ENCODE measurements at places on chromosomes 6 and 20.

- DNase-seq = peak; percentile 99
Measured at GRCh38 chr20:25237610-25238318, 10.1 kb upstream of the PYGB start.

GRCh38 chr6:45835721-45836437 is 179.8 kb downstream of the CLIC5 start:
- no peak for DNase-seq

- DNase-seq = no peak
Measured at GRCh38 chr6:128848212-128848935, 34.6 kb upstream of the LAMA2 start.

DNA sequence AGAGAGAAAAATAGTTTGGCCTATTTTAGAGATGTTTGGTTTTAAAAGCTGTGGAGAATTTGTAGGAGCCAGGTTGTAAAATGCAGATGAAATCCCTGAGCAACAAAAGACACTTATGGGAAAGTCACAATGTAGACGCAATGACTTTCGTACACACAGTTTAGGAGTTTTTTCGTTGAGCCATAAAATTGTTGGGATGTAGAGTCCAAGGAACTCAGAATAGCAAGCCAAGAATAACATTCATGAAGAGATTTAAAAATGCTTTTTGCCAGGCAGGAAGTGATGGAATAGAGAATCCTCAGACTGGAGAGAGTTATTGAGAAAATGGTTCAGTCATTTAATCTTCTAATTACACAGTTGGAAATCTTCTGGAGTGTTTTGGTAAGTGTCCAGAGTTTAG is 11.5 kb upstream of the PROKR2 start:
- DNase-seq = no peak

DNA sequence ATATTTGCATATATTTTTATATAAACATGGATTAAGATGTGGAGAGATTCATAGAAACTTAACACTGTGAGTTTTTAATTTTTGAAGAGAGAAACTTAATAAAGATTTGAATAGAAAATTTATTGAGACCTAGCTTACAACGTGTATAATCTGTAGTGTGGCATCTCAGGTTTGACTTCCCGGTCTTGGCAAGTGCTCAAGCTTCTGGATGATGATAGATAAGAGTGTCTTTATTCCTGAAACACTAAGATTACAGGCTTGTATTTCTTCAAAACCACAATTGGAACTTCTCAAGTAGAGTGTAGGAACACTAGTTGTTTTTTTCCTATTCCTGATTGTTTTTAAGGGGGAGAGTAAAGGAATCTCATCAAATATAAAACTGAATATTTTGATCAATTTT is 64.6 kb upstream of the NOTCH4 start:
- no peak for DNase-seq

GRCh38 chr20:62819494-62820174 is 2.8 kb downstream of the COL9A3 start:
- DNase-seq = no peak

DNA sequence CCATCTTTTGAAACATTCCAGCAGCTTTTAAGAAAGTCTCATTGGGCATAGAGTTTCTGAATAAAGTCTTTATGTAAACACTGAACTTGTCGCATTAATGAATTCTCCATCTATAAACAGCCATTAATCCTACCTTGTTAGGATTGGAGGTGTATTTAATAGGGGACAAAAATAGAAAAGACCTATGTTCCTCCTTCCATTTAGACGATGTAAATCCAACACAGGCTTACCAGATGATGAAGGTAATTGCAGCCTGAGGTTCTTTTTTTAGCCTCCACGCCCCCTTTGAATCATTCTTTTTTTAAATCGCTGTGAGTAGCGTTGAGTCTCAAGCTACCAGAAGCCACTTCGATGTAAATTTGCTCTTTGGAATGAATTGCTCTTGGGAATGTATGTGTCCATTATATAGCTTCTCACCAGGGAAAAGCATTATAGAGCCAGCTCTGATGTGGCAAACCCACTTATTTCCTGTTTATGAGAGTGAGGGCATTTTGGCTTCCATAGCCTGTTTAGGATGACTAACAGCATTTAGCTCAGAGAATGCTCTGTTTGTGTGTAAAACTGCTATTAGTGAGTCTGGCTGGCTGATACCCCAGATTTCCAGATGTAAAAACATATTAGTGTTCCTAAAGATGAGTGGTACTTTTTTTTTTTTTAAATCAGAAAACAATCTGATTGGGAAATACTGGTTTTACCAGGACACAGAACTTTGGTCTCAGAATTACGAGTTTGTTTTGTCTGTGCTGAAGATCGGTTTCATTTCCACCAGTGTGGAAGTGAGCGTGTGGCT is 74.9 kb upstream of the CLDN20 start:
- peak; percentile 97 for DNase-seq

DNA sequence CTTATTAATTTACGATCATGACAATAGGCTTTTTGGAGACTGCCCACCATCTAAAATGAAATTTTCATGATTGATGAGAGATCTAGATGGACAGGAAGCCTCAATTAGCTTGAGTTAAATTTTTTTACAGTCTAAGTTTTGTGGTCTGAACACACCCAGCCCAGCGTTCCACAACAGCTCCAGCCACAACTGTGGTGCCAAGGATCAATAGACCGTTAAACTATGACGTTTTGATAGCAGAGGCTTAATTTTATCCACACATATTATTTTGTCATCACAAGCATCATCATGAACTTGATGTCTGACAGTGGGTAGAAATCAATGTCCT is 5.5 kb upstream of the GABRR1 start:
- DNase-seq = no peak

- no peak for DNase-seq
Measured at GRCh38 chr6:56671651-56672461, 29.2 kb upstream of the DST start.

DNA sequence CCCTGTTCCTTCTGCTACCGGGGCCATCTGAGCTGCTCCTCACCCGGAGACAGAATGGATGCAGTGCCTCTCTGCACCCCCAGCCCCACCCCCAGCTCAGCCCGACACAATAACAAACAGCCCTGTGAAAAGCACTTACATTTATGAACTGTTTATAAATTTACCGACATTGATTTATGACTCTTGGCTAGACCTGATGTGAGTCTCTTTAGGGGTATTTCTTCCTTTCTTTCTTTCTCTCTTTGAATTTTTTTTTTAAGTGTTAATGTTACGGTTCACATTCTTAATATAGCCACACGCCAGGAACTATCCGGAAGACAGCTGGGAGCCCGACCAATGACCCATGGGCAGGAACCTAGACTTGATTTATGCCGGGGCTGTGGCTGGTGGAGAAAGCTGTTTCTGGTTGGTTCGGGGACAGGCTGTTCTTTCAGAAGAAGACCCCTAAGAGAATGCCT is 266.3 kb downstream of the CDC5L start:
- no peak for DNase-seq

DNA sequence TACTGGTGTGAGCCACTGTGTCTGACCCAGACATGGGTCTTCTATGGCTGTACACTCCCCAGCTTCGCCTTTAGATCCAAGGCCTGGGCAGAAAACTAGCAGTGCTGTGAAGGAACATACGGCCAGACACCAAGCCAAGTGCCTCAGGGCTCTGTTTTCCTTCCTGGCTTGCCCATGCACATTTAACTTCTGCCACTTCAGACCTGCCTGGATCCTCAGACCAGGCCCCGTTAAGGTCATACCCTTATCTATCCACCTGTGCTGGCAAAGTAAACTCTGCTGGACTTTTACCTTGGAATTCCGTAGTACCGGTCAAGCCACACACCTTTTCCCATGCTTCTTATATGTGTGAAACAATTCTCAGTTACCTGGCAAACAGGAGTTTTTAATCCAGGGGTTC is 644.8 kb downstream of the PTPRT start:
- no peak for DNase-seq

GRCh38 chr6:84625506-84625905 is 138.9 kb downstream of the TBX18 start:
- DNase-seq = no peak

GRCh38 chr6:28135393-28135792 is 6.3 kb upstream of the ZKSCAN8 start:
- DNase-seq = no peak

DNA sequence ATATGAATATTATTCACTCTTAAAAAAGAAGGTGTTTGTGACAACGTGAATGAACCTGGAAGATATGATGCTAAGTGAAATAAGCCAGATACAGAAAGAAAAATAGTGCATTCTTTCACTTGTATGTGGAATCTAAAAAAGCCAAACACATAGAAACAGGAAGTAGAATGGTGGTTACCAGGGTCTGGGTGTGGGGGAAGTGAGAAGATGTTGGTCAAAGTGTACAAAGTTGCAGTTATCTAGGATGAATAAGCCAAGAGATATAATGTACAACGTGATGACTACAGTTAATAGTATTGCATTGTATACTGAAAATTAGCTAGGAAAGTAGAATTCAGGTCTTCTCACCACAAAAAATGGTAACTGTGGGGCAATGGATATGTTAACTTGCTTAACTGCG is 151.1 kb upstream of the HCRTR2 start:
- no peak for DNase-seq

DNA sequence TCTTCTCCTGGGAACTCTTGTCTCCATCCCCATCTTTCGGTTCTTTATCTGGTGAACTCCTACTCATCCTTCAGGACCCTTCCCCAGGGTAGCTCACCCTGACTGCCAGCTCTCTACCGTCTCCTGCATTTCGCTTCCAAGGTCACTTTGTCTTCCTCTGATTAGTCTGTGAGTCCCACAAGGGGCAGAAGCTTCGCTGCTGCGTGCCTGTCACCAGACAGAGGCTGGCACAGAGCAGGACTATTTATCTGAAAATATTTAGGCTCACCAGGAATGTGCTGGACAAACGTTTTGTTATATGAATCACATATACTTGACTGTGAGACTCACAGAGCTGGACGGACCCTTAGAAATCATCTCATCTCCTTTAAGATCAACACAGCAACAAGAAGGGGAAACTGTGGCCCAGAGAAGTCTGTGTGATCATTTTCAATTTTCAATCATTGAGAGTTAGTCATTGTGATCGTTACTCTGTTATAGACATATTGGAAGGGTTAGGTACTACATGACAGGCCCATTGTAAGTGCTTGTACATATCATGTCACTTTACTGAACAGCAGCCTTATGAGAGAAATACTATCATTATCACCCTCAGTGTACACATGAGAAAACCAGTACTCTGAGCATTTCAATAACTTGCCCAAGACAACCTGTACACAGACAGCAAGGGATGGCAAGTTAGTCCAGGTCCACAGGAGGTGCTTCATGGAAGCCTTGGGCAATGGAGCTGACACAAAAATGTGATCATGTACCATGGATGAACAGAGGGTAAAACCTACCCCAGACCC is 51.4 kb downstream of the JPH2 start:
- DNase-seq = no peak

GRCh38 chr20:7585126-7585679 is 355.1 kb downstream of the HAO1 start:
- peak; percentile 71 for DNase-seq

- no peak for DNase-seq
Measured at GRCh38 chr20:24392612-24393011, 76.8 kb upstream of the SYNDIG1 start.

DNA sequence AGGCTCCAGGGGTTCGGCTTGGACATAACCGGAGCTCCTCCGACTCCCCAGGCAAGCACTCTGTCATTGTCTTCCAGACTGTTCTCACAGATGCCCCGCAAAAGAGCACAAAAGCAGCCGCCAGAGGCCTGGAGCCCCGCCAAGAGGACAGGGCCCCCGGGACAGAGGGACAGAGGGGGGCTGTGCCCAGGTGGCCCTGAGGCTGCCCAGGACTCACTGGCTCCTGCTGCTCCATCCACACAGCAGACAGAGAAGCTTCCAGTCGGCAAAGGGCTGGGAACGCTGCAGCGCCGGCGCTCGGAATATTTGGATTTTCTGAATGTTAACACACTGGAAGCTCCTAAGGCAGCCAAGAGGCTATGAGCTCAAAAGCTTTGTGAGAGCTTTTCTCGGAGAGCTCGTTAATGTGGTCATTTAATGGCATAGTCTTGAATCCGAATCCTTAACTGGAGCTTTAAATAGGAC is 68.0 kb upstream of the QKI start:
- no peak for DNase-seq

- no peak for DNase-seq
Measured at GRCh38 chr20:35257175-35257909, 20.6 kb downstream of the MMP24OS start.

- peak; percentile 18 for DNase-seq
Measured at GRCh38 chr20:5024982-5025381, 23.7 kb upstream of the SLC23A2 start.

DNA sequence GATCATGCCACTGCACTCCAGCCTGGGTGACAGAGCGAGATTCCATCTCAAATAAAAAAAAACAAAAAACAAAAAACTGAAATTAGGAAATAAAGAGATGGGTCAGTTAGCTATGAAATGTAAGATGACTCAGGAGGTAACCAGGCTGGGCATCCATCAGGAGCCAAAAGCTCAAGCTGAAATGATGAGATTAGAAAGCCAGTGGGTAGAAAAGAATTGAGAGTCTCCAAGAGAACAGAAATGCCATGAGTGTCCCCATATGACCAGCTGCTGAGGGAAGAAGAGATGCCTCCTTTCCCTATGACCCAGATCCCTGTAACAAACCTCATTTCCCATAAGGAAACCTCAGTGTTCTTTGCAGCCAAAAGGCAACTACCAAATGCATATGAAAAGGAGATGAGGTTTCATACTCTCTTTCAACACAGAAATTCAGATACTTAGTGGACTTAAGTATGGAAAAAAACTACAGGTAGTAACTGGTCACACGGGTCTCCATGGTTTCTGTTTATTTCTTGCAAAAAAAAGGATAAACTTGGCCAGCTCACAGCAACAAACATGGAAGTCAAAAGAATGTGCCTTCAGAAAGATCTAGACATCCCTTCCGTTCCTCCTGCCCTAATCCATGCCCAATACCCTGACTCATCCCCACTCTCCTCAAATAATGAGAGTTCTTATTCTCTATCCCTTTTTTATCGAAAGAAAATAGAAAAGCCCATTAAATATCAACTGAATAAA is 8.1 kb downstream of the ARHGAP18 start:
- DNase-seq = peak; percentile 96

- DNase-seq = no peak
Measured at GRCh38 chr6:153849072-153849779, 189.8 kb upstream of the OPRM1 start.

GRCh38 chr6:5718231-5718947 is 288.3 kb downstream of the NRN1 start:
- no peak for DNase-seq

GRCh38 chr6:68339488-68340131 is 295.5 kb upstream of the ADGRB3 start:
- DNase-seq = no peak

DNA sequence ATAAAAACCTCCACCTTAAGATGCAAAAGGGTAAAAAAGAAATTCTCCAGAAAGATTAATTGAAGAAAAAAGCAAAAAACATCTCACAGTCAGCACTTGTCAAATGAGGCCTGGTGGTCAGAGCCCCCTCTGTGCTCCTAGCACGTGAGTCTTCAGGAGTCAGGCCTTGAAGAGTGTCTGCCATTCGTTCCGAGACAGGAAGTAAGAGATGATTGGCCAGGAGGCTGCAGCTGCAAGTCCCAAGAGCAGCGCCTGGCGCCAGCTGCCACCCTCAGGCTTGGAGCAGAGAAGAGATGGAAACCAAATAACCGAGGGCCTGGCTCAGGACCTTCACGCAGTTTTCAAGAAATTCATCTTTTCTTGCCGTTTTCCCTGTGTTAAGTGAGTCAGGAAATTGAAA is 65.0 kb downstream of the FAM120B start:
- DNase-seq = peak; percentile 21

- DNase-seq = no peak
Measured at GRCh38 chr6:159645640-159646039, 47.4 kb downstream of the SOD2 start.

- DNase-seq = no peak
Measured at GRCh38 chr6:7578931-7579330, 11.1 kb upstream of the SNRNP48 start.

- DNase-seq = no peak
Measured at GRCh38 chr20:60069656-60070055, 111.4 kb downstream of the CDH26 start.

- DNase-seq = no peak
Measured at GRCh38 chr20:1831606-1832005, 63.6 kb upstream of the SIRPA start.

All from fibroblast of gingiva (primary cell).